Spleen (tissue), 13 donors: ENCODE measurements at places on chromosomes 13 and 19. TPM values are rescaled to one million over a fixed set of nuclear protein-coding genes. Genes with fewer than 3 reads are reported as not detected.

GRCh38 chr13:31209172-31209840 is 9.5 kb downstream of the B3GLCT start:
- no peak for DNase-seq

DNA sequence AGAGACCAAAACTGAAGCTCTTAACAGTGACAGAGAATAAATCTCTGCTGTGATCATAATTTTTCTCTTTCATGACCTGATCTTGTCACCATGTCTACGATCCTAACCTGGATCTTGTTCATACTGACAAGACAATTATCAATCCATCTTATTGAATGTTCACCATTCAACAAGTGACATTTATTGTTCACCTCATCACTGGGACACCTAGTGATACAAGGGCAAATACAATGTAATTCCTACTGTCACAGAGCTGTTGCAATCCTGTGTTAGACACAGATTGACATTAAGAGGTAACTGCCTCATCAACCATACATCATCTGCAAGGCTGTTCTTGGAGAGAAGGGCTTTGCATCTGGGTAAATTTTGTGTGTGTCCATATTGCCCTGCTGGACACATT is 942.4 kb upstream of the PRR20A start:
- DNase-seq: no peak

DNA sequence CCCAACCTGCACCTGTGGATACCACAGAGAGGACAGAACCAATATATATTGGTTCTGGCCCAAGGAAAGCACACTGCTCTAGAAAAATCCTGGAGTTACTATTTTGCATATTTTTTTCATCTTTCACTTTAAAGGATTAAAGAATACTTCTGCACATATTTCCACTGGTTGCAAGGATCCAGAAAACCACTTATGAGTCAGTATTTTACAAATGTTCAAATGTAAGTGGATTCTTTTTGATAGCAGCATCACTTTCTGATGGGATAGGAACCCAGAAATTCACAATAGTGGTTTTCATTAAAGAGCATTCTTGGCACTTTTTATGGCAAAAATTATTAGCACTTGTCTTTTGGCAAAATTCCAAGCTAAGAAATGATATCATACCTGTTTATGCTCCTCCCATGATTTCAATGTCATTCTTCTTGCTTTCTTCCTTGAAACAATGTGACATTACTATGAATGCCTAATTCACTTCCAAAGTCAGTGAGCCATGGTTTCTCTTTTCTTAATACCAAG is 38.2 kb downstream of the MZT1 start:
- DNase-seq: no peak

DNA sequence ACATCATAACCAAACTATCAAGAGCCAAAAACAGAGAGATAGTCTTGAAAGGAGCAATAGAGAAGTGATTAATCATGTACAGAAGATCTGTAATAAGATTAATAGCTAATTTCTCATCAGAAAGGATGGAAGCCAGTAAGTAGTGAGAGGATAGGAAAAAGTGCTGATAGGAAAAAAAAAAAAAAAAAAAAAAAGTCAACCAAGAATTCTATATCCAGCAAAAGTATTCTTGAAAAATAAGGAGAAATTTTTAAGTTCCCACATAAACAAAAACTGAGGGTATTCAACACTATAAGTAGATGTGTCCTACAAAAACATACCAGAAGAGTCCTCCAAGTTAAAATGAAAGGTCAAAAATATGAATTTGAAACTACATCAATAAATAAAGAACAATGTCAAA is 218.7 kb upstream of the GPC6 start:
- no peak for DNase-seq

DNA sequence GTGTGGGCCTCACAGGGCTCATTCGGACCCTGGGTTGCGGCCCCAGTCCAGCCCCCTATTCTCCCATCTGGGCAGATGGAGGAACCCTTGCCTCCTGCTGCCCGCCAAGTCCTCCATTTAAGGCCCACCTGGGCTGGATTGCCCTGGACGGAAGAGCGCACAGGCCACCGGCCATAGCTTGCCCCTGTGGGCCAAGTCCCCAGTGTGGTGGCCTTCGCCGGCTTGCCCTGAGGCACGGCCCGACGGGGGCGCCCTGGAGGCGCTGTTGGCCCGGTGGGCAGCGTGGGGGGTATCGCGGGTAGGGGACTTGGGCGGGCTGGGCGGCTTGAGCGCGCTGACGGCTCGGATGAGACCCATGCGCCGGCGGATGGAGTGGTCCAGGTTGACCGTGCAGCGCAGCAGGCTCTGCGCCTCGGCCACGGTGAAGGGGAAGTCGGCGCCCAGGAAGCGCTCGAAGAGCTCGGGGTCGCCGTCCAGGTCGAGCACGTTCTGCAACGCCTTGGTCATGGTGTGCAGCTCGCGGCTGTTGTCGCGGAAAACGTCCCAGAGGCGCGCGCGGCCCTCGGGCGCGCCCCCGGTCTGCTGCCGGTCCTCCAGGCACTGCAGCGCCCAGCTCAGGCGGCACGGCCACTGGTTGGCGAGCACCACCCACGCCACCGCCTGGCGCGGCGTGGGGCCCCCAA is 8.8 kb downstream of the NKPD1 start:
- no peak for DNase-seq

DNA sequence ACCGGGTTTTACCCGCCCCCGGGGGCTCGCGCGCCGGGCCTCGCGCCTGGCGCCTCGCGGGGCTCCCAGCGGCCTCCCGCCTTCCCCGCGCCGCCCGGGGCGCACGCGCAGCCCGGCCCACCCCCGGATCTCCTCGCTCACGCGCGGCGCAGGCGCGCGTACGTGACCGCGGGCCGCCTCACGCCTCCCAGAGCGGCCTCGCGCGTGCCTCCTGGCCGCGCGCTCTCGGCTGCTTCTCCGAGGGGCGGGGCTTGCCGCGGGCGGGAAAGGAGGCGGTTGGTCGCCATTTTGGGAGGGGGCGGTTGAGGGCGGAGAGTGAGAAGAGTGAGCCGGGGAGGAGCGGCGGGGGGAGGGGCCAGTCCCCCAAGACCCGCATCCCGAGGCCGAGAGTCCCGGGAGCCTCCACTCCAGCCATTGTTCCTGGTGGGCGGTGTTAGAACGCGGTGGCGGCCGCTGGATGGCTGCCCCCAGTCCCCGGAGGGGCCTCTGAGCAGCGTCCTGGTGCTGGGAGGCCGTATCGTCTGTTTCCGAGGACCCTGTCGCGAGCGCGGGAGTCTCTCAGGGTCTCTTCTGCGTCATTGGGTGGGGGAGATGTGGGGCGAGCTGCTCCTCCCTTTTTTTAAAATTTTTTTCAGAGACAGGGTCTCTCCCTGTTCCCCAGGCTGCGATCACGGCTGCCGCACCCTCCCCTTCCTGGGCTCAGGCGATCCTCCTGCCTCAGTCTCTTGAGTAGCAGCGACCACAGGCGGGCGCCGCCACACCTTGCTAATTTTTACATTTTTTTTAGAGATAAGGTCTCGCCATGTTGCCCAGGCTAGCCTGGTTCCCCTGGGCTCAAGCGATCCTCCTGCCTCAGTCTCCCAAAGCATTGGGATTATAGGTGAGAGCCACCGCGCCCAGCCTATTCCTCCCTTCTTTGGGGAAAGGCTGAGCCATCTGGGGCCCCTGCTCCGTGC is at the start of gene ZNF541:
TSS of gene ZNF541 (minus strand) at position 78 of the 956 bp plus-strand sequence. CDS start 17,292 bp downstream, outside the sequence.
- peak; percentile 85 for DNase-seq

DNA sequence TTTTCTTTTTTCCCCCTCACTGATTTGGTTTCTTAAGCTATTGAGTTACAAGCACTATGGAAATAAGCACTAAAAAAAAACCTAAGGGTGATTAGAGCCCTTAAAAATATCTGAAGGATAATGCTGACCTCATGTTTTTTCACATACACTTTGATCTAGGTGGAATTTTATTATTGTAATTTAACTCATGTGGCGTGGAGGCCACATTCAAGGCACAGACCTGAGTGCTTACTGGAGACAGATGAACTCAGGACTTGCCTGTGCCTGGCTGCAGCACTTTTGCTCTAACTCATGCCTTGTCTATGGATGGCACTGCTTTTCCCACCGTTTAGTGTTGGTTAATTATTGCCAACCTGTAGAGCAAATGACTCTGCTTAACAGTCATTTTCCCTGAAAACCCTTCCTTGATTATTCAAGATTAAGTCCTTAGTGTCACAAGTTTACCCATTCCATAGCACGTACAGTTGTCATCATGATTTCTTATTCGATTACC is 541.4 kb downstream of the GPC6 start:
- no peak for DNase-seq

DNA sequence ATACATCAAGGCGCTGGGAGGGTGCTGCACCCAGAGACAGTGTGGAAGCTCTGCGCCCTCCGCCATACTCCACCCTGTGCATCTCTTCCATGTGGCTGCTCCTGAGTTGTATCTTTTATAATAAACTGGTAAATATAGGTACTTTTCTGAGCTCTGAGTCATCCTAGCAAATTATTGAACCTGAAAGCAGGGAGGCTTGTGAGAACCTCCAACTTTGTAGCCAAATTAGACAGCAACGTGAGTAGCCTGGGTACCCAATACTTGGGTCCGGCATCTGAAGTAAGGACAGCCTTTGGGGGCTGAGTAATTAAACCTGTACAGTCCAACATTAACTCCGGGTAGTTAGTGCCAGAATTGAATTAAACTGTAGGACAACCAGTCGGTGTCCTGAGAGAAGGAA is 57.4 kb downstream of the RUBCNL start:
- DNase-seq: no peak

Gene CDX2
- total RNA-seq: not detected

Gene CBLC
- not detected for total RNA-seq

Gene TSHZ3
- total RNA-seq: 12.9 TPM
